ENCODE measurements at places on chromosomes 1 and 21.

DNA sequence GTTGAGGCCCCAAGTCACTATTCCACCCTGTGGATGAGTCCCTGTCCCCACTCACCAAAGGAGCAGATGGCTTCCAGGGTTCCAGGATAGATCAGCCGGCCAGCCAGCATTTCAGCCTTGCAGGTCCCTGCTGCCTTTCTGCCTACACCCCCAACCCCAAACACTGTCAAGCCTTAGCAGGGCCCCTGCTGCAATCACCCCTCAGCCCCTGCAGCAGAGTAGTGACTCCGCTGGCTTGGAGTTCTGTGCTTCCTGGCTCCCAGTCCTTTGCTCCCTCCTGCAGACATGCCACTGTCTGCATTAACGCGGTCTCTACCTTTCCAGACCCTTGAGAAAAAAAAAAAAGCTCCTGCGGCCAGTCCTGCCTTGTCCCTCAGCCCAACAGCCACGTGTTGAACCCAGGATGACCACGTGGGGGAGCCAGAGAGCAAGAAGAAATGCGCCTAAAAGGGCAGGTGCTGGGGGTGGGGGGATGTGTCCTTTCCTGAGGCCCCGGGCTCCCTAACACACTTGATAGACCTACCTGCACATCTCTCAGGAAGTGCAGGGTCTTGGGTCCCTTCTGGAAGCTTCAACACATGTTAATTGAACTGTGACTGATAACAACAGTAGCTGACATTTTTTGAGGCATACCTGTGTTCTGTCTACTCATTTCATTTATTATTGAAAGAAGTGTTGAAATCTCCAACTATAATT is 37.4 kb downstream of the RASSF5 start:
- DNase-seq = peak; percentile 85

DNA sequence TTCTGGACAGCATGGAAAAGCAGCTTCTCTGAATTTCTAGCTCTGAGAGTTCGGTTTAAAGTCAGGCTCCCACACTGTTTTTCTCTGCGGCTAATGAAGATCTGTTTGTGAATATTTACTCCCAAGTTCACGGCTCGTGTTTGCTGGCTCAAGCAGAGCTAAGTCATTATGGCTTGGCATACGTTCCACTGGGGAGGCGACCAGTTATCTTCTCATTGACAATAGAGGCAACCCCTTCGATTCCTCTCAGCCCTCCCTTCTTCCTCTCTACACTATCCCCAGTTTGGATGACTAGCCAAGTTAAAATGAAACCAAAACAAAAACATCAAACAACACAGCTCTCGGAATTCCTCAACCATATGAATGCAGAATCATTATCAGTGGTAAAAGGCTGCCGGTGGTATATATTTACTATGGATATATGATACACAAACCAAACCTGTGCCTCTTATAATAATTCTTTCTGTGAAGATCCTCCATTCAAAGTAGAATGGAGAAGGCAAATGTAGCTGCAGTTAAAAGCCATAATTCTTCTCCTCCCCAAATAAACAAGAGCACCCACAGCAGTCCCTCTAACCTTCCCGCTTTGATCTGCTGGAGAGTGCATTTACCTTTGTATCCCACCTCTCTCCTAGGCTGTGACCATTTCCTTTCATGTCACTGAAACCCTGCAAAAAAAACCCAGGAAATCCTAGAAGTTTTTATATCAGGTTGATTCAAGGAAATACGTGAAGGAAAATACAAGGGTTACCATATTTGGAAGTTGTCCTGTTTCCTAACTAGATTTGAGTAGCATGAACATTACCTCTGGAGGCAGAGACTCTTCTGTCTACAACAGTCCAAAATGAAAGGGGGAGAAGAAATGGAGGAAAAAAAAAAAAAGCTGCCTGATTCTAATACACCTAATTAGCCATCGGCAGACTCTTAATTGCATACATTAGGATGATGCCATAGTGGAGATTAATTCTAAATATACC is 108.3 kb upstream of the USH2A start:
- DNase-seq = no peak

DNA sequence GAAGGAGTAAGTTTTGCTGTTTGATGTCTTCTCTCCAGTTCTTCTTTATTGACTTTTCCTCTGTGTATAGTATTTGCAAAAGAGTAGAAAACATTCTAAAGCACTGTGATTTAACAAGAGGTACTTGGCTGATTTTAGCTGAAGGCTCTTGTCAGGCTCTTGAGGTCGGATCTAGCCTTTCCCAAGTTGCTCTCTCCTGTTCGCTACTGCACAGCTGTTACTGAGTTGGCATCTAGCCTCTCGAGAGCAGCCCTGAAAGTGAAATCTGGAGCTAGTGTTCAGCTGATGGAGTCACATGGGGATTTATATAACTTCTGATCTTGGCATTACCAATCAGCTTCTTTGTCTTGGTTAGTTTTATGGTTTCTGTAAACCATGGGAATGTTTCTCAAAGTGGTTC is 193.1 kb downstream of the RYR2 start:
- no peak for DNase-seq

DNA sequence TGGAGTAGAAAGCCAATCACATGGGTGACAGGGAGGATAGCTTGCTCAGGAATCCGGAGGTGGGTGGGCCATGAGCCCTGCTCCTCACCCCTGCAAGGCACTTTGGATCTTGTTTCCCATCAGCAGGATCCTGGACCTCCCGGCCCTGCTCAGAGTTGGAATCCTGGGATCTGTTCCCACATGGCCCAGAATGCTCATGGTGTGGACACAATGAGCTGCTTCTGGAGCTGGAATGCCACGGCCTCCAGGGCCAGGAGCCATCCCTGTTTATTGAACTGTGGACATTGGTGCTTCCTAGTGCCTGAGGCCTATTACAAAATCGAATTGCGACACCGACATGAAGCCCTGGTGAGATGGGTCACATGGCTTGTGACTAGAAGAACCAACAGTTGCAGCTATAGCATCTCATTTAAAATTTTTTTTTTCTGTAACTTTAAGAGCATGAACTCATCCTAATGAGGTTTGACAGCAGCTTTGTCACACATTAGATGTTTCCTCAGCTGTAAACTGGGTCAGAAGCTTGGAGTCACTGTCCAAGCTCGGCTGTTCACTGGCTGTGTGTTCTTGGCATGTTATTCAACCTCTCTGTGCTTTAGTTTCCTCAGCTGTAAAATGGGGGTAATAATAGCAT is 40.4 kb upstream of the GOLT1A start:
- no peak for DNase-seq

DNA sequence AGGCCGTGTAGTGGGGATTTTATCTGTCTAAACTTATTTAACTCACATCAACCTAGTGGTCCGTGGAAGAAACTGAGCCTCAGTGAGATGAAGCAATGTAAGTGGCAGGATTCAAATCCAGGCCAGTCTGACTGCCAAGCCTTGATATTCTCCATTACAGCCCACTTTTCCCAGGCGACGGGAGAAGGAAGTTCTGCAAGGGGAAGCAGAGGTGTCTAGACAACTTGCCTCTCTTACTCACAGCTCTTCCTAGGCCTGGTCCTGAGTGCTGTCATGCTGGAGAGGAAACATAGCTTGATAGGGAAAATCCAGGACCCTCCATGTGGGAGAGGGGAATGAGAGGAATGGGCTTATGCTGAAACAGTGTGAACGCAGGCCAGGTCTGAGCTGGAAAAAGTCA is 9.1 kb downstream of the CTSE start:
- no peak for DNase-seq

GRCh38 chr21:31848326-31848985 is 24.4 kb upstream of the HUNK start:
- no peak for DNase-seq

GRCh38 chr1:223650465-223650864 is 15.0 kb downstream of the CAPN8 start:
- no peak for DNase-seq

DNA sequence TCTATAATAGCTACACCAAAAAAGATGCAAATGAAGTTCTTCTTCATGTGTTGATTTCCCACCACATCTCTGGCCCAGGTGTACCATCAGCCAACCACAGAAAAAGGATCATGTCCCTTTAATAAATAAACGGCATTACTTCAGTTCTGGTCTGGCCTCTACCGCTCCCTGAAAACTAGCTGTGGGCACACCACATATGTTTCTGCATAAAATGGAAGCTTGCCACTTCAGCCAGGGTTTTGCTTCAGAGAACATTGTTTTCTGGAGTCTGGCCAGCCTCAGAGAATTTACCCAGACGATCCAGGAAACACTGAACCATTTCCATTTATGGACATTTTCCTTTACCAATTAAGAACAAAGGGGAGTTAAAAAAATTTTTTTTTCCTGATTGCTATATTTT is 5.8 kb upstream of the LAMC2 start:
- DNase-seq = no peak

Data from CD4-positive, alpha-beta T cell treated with Interleukin-2 at 100 ng/mL for 4 hours (primary cell).